ENCODE measurements at places on chromosomes 5 and 9. TPM values are rescaled to one million over a fixed set of nuclear protein-coding genes. Genes with fewer than 3 reads are reported as not detected.

- no peaks in the 10 kb centered on the region for H3K27me3 ChIP-seq
- H3K36me3 ChIP-seq, result no peaks in the 10 kb centered on the region
- H3K27ac ChIP-seq, result no peak overlapping the region
- H3K4me1 ChIP-seq, result no peaks in the 10 kb centered on the region
Measured at GRCh38 chr5:76256116-76256889, 146.8 kb upstream of the IQGAP2 start.

- H3K4me1 ChIP-seq, result peaks cover 3% of the 10 kb centered on the region
- no peaks in the 10 kb centered on the region for H3K36me3 ChIP-seq
- peak overlapping the region; percentile 56 for H3K27ac ChIP-seq
- no peak for DNase-seq
Measured at GRCh38 chr5:42840842-42841567, 29.3 kb upstream of the SELENOP start.

The AK8 gene
- not detected for total RNA-seq

The PRELID1 gene
- total RNA-seq, result 376 TPM

The MGAT4B gene
- total RNA-seq, result 207 TPM

The TCF7 gene
- total RNA-seq, result 12.1 TPM
